ENCODE measurements at places on chromosomes 7 and 10.

DNA sequence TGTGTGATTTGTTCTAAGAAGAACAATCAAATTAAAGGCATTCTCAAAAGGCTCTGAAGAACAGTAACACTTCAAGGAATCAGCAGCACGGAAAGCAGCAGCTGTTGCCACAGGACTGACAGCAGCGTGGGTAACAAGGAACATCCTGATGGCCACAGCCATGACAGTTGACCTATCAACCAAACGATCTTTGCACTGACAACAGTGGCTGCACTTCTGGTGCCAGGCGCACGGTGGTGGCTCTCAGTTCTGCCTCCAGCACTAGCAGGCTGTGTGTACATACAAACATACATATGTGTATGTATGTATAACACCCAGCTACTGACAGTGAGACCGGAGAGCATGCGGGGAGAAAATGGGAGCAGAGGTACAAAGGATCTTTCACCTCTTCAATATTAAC, 114.1 kb downstream of the ZFAND4 start:
- no peak for DNase-seq

DNA sequence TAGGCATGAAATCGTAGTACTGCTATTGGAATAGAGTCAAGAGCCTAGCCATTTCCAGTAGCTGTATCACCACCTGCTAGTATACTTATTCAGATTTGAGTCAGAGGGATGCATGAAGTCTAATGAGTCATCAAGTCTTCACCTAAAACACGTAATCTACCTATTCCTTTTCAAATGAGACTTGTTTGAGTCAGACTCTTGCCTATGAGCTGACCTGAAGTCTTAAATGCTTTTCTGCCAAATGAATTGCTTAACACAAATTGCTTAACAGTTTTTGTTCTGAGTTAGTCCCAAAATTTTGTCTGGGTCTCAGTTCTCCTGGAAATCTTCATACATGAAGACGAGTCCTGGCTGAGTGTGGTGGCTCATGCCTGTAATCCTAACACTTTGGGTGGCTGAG, 165.2 kb downstream of the GNAT3 start:
- DNase-seq = peak; percentile 91

DNA sequence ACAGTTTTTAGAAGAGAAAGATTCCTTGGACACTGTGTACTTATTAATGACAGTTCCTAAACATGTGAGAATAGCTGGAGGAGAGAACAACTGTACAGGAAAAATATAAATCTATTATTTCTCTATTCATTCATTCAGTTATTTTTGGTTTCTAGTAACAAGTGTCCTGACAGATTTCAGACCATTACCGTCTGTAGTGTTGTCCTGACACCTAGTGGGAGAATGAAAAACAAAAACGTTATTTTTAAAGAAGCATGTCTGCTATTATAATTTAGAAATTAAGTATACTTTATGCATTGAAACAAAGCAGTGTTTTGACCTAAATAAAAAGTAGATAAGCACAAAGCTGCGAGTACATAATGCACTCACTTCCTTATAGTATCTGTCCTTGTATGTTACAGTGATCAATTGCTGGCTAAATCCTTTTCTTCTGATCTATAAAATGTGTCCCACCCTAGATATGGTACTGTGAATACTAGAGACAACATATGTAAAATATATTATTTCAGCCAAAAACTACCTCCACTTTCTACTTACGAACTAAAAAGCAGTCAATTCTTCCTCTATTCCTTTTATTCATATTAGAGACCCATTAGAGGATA, 575.6 kb downstream of the ARL4A start:
- DNase-seq = no peak

DNA sequence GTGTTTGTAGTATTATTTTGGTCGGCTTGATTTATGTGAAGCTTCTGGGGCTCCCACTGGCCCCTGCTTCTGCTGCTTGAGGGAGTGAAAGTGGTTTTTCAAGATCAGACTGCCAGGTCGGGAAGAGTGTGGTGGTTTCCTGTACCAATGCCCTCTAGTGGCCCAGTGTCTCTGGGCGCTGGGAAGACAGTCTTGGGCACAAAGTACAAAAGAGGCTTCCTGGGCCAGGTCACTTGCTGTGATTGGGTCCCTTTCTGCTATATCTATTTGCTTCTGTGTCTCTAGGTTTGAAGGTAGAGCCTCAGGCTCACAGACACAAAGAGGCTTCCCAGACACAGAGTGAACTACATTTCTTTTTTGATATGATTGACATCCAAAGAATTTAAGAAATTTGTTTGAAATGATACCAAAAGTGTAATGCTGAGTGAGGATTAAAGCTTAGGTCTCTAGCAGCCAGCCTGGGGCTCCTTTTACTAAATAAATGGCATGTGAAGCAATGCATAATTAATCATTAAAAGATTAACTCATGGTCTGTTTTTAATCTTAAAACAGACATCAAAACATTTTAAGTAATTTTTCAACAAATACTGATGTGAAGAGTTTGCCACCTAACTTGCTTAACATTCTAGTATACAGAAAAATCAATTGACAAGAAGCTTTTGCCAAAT, 36.3 kb downstream of the ABCB1 start:
- no peak for DNase-seq

- DNase-seq = peak; percentile 9
These were observed 25.1 kb downstream of the FAM13C start for GRCh38 chr10:59337201-59337652.

- no peak for DNase-seq
These were observed 363.6 kb upstream of the GRM3 start for GRCh38 chr7:86280150-86280549.

DNA sequence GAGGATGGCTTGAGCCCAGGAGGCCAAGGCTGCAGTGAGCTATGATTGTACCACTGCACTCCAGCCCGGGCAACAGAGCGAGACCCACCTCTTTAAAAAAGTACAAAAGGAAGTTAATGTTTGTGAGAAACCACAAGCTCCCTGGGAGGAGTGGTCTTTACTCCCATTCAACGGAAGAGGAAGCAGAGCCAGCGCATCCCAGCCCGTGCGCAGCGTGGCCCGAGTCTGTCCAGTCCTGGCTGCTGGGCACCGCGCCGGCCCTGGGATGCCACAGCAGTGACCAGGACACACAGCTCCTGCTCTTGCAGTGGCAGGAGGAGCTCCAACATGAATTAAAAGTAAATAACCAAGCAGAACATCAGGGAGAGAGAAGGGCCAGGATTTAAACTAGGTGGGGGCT, 68.4 kb downstream of the ELFN1 start:
- DNase-seq = no peak

- DNase-seq = no peak
These were observed 192.1 kb upstream of the MGMT start for GRCh38 chr10:129274748-129275474.

DNA sequence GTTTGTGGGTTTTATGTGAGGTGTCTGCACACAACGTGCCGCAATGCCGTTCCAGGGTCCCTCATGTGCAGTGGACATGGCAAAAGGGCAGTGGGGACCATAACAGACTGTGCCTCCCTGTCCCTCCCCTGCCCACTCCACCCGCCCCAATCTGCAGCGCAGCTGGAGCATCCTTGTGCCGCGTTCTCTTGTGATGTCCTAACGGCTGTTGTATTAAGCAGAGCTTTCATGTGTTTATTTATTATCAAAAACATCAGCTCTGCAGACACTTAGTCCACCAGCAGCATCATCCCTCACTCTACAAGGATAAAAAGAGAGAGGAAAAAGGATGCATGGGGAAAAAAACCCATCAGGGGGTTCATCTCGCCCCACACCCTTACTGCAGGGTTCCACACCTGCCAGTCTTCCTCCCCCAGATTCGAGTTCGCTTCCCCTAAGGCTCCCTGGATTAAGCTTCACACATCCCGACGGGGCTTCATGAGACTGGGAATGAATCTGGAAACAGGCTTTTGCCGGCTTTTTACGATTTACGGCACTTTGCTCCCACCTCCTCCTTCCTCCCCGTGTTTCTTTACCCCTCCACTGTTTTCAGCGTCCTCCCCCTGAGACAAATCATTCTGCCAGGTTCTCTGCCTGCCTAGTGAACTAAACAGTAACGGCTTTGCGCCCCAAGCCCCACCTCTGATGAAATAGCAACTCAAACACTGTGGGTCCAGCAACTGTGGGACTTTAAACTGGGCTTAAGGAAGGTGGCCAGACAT, 301.4 kb downstream of the CAMK1D start:
- no peak for DNase-seq

- no peak for DNase-seq
These were observed 65.4 kb downstream of the SP8 start for GRCh38 chr7:20721086-20721810.

DNA sequence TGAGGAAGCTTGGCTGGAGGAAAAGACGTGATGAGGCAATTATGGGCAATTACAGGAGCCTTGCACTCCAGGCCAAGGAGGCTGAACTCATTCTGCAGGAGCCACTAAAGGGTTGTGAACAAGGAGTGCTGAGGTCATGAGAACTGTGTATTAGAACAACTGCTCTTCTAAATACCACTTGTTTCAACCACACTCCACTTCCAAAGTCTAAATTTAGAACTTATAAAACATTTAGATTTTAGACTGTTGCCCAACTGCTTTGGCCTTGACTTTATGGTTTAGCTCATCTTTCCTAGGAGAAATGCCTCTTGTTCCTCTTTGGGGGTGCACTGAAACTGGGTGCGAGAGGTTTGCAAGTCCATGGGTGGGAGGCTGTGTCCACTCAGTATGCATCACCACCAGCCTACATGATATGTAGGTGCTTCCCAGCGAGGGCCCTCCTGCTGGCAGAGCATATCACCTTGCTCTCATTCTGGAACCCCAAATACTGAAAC, 199.7 kb upstream of the AOAH start:
- no peak for DNase-seq

DNA sequence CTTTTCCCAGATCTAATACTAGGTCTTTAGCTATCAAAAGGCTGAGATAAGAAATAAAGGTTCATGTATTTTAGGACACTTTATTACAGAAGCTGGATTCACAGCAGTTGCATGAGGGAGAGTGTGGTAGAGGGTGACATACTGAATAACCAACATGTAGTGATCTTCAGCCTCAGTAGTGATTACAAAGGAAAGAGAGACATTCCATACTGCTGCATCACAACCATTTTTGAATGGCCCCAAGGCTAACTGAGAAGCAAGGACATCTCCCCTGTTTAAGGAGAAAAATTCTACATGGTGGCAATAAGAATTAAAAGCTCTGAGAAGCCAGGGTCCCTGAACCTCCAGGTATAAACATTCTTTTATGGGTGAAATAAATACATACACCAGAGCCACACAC, 35.3 kb downstream of the COG5 start:
- no peak for DNase-seq

- no peak for DNase-seq
These were observed 141.1 kb downstream of the SVIL start for GRCh38 chr10:29493697-29494096.

- DNase-seq = no peak
These were observed 68.4 kb downstream of the RALA start for GRCh38 chr7:39691821-39692220.

GRCh38 chr7:87482115-87482514, 6.6 kb upstream of the ABCB4 start:
- no peak for DNase-seq

DNA sequence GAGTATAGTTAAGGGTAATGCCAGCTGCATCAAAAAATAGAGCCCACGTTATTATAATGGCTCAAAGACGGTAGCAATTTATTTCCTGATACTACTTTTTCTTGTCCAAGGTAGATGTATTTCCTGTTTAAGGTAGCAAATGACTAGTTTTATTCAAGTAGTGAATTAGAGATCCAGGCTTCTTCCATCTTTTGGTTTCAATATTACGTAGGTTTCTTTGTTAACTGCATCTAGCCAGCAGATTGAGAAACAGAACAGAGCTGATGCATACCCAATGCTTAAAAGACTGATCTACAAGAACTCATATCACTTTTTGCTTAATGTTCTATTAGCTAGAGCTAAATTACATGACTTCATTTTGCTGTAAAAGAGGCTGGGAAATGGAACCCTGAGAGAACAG, 992.1 kb downstream of the NRG3 start:
- no peak for DNase-seq

GRCh38 chr7:47026780-47027361, 555.0 kb downstream of the TNS3 start:
- no peak for DNase-seq

- no peak for DNase-seq
These were observed 33.3 kb upstream of the LYZL2 start for GRCh38 chr10:30662814-30663213.

DNA sequence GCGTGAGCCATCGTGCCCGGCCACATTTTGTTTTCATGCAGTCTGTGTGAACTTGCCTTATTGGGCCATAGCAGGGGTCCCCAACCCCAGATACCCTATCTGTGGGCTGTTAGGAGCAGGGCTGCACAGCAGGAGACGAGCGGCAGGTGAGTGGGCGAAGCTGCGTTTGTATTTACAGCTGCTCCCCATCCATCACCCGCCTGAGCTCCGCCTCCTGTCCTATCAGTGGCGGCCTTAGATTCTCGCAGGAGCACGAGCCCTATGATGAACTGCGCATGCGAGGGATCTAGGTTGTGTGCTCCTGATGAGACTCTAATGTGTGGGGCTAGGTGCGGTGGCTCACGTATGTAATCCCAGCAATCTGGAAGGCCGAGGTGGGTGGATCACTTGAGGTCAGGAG, 293.9 kb downstream of the CAMK1D start:
- DNase-seq = no peak

GRCh38 chr7:117347962-117348672, 25.3 kb upstream of the WNT2 start:
- no peak for DNase-seq

DNA sequence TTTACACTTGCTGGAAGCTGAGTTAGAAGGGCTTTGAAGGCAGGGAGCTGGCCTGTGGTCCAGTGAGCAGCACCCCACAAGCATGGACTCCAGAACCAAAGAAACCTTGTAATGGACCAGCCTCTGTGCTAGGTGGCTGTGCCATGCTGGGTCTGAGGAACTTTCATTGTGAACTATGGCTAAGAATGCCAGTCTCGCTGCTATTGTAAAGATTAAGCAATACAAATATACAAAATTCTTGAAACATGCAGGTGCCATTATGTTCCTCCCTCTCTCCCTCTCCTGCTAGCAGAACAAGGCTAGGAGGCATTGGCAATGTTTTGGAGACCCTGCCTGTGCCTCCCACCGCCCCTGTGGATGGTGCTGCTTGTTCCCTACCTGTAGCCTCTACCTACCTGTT, 105.0 kb downstream of the PKD1L1 start:
- no peak for DNase-seq

GRCh38 chr7:3510101-3511020, 209.3 kb downstream of the SDK1 start:
- no peak for DNase-seq

DNA sequence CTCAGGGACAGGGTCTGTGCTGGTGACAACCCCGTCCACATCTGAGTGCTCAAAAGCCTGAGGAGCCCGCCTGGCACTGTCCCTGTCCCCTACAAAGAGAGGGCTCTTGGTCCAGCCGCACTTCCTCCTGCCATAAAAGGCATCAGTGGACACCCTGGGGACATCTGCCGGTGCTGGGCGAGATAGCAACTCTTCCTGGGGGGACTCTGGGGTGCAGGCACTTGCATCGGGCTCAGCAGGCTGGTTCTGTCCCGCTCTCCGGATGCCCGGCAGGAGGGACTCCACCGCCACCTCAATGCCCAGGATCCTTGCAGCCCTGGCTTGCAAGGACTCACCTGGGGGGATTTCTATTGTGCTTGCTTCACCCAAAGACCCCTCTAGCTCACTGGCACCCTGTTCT, 32.8 kb downstream of the JCAD start:
- DNase-seq = no peak

- no peak for DNase-seq
These were observed 97.7 kb upstream of the ZPBP start for GRCh38 chr7:50190776-50191175.
